Ammon's horn (tissue), 1 donor: ENCODE measurements at places on chromosomes 16 and 17.
A peak's percentile ranks its signal among the peaks of the same experiment; 100 is the strongest.

DNA sequence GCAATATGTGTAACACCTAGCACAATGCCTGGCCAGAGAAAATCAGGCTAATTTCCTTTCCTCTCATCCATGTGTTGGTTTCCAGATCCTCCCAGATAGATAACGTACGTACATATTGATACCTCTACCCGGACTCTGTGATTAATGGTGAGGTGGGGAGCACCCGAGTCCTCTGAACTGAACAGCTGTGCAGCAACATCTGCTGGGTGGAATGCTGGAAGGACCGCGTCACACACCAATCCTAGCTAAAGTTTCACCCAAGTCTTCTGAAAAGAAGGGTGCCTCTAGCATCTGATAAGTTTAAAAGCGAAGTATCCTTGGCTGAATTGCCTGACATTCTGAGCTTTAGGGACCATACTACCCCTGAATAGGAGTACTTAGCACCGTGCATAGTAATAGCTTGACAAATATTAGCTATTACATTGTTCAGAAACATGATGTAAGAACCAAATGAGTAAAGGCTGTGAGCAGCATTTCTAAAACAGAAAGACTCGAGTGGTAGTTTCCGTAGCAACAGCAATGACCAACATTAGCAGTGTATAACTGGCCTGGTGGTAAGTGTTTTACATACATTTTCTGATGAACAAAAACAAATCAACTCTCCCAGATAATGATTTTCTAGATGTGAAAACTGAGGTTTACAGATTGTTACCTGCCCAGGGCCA lies 91.4 kb downstream of the SYCE1L start:
- DNase-seq, result no peak

DNA sequence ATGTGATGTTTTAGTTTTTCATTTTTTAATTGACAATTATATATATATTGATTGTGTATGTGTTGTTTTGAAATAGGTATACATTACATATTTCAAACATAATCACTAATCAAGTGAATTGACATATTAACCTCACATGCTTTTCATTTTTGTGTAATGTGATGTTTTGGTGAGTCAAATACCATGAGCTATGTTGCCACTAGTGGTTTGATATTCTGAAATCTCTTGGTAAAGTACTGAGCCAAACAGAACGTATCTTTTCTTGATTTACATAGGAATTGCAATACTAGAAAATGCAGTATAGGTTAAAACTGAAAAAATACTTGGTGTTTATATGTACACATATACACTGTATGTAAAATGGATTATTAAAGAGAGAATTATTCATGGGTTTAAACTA lies 65.2 kb upstream of the SIAH1 start:
- DNase-seq, result no peak

DNA sequence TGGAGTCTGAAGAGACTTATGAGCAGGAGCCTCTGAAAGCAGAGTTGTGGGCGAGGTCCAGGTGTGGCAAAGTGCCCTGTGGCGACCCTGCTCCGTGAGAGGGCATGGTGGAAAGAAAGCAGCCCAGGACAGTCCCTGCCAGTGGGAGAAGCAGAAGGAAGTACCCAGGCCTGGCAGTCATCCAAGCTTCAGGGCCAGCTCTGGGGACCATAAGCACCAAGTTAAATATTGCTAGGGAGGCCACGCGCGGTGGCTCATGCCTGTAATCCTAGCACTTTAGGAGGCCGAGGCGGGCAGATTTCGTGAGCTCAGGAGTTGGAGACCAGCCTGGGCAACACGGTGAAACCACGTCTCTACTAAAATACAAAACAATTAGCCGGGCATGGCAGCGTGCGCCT lies 4.9 kb upstream of the ASGR1 start:
- peak; percentile 40 for DNase-seq

DNA sequence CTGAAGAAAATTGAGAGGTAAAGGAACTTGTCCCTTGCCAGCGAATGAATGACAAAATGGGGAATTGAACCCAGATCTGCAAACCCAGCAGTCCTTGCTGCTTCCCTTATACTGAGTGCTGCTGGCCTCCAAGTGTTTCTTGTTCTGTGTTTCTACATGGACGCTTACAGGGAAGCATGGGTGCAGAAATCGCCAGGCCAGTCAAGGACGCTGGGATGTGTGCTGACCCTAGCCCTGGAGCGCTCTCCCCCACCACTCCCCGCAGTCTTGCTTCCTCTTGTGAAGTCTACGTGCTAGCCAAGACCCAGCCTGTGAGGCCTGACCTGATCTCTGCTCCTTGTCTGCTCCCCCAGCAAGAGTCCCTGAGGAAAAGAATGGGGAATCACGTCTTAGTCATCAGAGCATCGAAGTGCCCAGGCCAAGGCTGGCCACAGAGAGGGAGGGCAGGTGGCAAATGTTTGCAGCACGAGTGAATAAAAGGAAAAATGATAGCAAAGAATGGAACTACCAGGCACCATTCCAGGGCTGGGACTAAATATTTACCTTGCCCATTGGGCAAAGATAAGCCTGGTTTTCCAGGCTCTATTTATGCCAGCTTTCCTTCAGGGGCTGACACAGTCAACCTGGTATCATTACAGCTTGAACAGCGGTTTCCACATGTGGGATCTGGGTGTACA lies 17.4 kb downstream of the CA4 start:
- peak; percentile 28 for DNase-seq

DNA sequence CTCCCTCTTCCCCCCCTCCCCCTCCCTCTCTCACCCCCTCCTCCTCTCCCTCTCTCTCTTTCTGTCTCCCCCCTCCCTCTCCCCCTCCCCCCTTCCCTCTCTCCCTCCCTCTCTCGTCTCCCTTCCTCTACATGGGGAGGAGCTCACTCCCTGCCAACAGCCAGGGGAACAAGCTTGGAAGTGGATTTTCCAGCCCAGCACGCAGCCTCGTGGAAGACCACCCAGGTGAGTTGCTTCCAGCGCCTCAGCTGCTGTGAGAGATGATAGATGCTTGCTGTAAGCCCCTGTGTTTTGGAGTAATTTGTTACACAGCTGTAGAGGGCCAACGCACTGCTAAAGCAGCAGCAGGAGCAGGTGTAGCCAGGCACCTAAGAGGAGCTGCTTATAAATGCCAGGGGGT lies 20.8 kb downstream of the ACTG1 start:
- DNase-seq, result no peak

GRCh38 chr17:1912146-1912545 lies 82.3 kb downstream of the RPA1 start:
- DNase-seq, result no peak

DNA sequence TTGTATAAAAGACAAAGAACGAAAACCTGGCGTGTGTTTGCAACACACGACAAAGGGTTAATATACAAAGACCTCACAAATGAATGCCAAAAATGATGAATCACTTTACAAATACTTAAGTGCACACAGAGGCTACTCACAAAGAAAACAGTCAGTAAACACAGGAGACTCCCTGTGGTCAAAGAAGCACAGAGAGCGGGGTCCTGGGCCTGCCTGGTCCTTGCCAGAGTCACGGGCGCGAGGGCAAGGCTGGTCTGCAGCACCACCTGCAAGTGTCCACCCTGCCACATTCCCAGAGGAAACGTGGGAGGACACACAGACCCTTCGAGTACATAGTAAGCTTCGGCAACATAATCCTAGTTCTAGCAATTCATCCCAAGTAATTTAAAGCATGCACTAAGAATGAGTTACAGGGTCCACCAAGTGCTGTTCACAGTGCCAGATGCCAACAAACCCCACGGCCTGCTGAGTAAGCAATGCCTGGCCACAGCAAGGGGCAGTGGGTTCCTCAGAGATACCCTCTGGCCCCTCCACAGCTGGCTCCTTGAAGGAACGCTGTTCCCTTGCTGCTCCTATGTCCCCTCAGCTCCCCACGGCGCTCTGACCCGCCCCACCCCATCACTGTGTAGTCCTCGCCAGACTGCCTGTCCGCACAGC lies 24.6 kb upstream of the FAAP100 start:
- DNase-seq, result no peak

DNA sequence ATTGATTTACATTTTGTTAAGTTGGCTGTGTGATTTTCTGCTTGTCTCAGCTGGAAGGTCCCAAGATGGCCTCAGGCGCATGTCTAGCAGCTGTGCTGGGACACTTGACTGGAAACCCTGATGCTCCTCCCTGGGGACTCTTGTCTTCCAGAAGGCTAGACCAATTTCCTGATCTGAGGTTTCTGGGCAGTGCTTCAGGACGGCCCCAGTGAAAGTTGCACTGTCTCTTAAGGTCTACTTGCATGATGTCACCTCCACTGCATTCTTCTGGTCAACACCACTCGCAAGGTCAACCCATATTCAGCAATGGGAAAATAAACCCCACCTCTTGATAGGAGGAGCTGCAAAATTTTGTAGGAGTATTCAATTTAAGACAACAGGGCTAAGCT lies 116.0 kb downstream of the SALL1 start:
- DNase-seq, result no peak

- DNase-seq, result peak; percentile 82
These were observed 206.7 kb downstream of the RPTOR start for GRCh38 chr17:80751070-80751945.

GRCh38 chr17:79374087-79374689 lies 236.7 kb downstream of the RBFOX3 start:
- no peak for DNase-seq

DNA sequence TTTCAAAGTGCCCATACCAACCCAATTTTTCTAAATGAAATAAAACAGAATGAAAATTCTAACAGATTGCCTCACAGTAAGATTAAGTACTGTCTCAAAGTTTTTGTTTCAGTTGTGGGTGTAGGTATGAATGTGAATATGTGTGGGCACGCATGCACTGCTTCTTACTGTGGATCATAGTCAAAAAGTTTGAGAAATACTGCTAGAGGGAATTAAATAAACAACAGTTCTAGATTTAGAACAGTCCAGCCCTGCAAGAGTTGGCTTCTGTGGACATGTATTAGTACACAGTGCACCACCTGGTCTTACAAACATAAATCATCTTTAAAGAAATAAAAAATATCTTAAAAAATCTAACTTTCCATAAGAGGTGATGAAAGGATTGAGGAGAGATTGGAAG lies 8.4 kb downstream of the ZNF652 start:
- DNase-seq, result no peak

DNA sequence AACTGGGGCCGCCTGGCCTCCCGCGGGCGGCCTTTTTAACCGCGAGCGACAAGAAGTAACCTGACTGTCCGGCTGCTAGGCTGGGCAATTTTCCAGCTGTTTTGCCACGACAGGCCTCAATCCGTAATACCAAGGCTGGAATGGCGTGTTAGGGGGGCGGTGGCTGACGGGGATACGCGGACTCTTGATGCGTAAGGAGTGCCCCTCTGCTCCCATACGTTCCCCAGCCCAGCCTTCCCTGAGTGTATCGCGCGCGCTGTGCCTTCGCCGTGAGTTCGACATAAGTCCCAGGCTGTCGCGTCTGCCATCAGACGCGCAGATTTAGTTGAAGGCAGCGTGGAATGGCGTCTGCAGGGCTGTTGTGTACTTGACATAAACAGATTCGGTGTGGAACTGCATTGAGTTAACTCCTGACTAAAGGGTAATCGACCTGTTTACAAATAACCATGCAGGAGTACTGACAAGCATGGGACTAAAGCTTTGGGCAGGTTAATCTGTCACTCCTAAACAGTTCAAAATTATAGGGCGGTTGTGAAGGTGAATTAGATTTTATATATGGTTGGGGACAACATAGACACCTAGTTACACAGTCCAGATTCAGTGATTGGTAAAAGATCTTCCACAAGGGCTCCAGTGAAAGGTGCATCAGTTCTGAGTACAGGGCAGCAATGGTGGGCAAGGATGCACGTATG lies 16.6 kb upstream of the ERN1 start:
- DNase-seq, result peak; percentile 76

- DNase-seq, result peak; percentile 55
These were observed 138.2 kb downstream of the CYLD start for GRCh38 chr16:50879873-50880695.

DNA sequence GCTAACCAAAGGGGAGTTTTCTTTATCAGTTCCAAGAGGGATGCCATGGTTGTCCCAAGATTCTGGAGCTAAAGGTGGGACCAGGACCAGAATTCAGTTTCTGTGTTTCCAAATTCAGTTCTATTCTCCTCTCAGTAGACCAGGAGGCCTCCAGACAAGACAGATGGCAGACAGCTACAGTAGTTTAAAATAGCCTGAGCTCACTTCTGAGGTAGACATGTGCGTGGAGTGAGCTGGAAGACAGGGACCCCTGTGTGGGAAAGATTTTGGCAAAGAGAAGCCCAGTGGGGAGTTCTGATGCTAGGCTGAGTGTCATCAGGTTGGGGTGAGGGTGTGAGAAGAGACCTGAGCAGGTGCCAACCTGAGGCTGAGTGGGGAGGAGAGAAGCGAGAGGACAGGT lies 95.4 kb downstream of the PRKCB start:
- DNase-seq, result no peak

DNA sequence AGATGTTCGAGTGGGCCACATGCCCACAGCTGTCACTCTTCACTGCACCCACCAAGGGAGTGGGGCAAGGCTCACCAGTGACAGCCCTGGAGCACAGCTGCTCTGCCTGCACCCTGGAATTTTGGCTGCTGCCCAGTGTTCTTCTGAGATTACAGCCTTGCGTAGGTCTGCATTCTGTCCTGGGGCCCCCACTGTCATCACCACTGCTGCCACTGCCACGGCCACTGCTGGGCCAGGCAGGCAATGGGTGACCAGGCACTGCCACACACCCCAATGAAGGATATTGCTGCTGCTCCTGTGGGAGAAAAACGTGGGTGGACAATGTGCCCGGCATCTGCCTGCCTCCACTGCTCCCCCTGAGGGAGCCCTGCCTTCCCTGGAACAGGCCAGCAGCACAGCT lies 1717.0 kb downstream of the TP53TG3F start:
- DNase-seq, result no peak

- DNase-seq, result no peak
These were observed 10.5 kb upstream of the CCDC182 start for GRCh38 chr17:57755480-57756070.

DNA sequence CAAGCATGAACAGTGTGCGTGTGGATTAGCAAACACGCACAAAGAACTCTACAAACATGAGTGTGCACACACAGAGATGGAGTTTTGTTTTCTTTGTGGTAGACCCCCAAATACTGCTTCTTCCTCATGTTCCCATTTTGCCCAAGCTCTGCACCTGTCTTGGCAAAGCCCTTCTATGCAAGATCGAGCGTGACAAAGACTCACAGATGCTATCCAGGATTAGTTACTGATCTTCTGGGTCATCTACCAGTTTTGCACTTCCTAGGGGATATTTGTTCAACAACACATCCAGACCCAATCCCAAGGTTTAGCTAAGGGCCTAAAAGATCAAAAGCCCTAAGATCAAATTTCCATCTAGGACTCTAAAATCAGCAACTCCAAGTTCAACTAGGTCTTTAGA lies 16.0 kb downstream of the LRRC36 start:
- no peak for DNase-seq

DNA sequence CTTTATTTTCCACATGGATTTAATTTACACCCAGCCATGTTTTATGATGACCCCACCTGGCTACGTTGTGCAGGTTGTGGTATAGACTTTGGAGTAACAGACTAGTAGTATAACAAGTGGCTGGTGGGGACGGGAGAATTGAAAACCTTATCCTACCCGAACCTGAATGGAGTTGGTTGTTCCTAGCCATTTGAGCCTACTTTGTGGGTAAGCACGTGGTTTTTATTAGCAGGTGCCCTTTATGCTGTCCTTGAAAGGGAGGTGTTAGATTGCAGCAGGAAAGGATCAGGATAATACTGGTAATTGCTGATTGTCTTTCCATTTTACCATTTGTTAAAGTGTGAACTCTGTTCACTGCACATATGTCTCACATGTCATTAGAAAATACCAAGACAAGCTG lies 31.9 kb upstream of the PHAF1 start:
- DNase-seq, result no peak

- no peak for DNase-seq
These were observed 6.0 kb upstream of the ZNF385C start for GRCh38 chr17:42104264-42104663.
